CD4-positive, CD25-positive, alpha-beta regulatory T cell (primary cell): ENCODE measurements at places on chromosomes 5 and 9.
A peak's percentile ranks its signal among the peaks of the same experiment; 100 is the strongest.

GRCh38 chr9:115004545-115004944, 74.2 kb upstream of the TNFSF8 start:
- DNase-seq = no peak

DNA sequence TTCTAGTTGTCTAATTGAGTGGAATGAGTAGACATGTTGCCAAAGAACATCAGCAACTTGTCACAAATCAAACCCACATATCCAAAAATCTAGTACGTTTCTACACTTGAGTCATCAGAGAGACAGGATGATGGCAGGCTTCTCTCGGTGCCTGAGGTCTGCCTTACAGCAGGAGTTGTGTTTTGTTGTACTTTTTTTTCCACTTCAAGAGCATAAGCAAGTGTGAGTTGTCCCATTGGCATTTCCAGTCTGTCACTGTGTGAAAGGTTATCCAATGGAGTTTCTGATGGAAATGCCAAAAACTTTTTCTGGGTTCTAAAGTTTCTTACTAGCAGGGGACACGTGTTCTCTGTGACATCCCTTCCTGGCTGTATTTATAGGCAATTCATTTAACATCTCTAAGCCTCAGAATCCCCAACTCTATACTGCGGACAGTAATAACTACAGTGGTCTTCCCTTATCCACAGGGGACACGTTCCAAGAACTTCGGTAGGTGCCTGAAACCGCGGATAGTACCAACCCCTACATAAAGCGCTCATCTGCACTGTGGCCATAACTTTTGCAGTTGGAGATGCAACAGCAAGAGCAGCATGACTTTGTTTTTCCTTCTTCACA, 246.5 kb downstream of the SYK start:
- DNase-seq = no peak

DNA sequence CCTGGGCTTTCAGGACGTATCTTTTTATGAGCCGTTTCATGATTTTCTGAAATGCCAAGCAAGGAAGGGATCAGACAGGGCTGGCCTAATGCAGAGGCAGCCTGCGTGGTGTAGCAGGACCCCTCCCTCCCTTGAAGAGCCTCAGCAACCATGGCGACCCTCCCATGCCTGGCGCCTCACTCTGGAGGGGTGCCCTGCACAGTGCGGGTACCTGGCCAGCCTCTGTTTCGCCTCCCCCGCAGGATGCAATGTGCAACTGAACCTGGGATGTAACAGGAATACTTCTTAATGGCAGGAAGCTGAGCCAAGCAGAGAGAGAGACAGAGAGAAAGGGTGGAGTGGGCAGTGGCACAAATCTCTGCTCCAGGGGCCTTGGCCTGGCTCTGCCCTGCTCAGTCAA, 23.3 kb upstream of the SMIM32 start:
- DNase-seq = no peak

GRCh38 chr5:75568202-75568601, 43.1 kb upstream of the ANKDD1B start:
- DNase-seq = no peak

DNA sequence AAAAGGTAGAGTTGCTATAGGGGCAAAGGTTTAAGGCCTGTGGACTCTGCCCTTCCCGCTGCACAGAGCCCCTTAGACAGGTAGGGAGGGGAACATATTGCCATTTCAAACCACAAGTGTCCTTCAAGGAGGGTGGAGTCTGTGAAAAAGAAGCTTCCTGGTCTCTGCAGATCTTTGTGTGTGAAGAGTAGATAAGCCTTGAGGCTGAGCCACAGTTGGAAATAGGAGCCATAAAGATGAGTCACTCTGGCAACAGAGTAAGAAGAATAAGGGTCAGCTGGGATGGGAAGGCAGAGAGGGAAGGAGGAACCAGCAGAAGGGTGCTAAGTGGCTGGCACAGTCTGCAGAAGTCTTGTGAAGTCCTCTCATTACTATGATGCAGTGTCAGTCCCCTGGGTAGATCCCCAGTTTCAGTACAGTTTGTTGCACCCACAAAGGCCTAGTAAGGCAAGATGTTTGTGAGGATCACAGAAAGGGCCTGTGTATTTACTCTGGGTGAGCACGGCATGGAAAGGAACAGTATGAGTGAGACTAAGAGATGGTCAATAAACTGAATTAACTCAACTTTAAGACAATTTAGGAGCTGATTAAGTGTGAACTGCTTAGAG, 18.1 kb downstream of the GRXCR2 start:
- DNase-seq = no peak

DNA sequence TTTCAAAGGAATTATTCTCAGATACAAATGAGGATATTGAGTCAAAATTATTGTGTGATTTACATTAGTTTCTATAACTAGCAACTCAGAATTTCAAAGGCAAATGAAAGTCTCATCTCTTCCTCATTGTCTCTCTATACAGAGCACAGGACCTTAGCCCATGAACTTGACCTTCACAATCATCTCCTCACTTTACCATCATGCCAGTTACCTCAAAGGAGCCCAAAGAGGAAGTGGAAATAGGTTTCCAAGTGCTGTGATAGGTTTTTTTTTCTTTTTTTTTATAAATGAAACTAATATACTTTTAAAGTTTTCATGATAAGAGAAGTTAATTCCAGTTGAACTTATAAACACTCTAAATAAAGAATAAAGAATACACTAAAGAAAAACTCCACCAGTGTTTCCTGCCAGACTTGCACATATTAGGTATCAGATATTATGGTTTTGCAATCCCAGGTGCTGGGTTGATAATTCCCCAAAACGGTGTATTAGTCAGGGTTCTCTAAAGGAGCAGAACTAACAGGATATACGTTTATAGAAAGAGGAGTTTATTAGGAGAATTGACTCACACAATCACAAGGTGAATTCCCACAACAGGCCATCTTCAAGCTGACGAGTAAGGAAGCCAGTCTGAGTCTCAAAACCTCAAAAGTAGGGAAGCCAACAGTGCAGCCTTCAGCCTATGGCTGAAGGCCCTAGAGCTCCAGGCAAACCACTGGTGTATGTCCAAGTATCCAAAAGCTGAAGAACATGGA, 50.1 kb upstream of the ADAMTS16 start:
- DNase-seq = no peak

- peak; percentile 76 for DNase-seq
Measured at GRCh38 chr5:1111727-1112289, at the start of gene SLC12A7. Gene SLC12A7, minus strand, starts transcription at chr5:1112063. Its CDS starts 72 bp downstream, at chr5:1111991.

- no peak for DNase-seq
Measured at GRCh38 chr5:91885291-91886265, 502.5 kb upstream of the ARRDC3 start.

DNA sequence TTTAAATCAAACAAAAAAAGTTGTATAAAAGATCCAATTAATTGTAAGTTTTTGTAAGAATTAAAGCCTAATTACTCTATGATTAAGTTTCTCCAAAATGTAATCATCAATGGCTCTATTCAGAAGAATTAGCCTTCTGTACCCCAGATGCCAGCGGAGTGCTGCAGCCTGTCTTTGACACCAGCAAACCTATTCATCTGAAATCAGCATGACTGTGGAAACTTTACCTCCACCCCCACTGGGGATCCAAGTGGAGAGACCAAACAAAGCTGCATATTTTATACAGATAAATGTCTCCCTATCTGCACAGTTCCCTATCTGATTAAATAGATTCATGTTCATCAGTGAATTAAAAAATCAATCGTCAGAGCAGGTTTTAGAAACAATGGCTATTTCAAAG, 426.8 kb downstream of the KIAA0825 start:
- DNase-seq = no peak

GRCh38 chr5:110903966-110904365, 165.2 kb downstream of the SLC25A46 start:
- DNase-seq = no peak

DNA sequence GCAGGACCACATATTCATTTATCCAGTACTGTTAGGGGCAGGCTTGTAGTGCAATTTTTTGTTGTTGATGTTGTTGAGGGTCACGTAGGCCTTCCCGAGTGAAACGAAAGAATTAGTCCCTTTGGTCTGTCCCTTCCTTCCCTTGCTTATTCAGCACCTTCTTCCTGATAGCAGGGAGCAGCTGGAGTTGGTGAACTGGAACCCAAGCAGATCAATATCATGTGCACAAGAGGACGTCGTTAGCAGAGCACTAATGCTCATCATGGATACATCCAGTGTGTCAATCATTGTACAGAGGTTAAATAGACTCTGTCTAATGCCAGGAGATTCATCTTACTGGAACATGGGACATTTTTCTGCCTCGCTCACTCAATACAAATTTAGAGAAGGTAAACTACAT, 33.0 kb upstream of the MAP1B start:
- DNase-seq = no peak

GRCh38 chr5:126481243-126481642, 58.0 kb downstream of the GRAMD2B start:
- DNase-seq = no peak

GRCh38 chr5:149966946-149967345, 6.4 kb downstream of the SLC26A2 start:
- no peak for DNase-seq

DNA sequence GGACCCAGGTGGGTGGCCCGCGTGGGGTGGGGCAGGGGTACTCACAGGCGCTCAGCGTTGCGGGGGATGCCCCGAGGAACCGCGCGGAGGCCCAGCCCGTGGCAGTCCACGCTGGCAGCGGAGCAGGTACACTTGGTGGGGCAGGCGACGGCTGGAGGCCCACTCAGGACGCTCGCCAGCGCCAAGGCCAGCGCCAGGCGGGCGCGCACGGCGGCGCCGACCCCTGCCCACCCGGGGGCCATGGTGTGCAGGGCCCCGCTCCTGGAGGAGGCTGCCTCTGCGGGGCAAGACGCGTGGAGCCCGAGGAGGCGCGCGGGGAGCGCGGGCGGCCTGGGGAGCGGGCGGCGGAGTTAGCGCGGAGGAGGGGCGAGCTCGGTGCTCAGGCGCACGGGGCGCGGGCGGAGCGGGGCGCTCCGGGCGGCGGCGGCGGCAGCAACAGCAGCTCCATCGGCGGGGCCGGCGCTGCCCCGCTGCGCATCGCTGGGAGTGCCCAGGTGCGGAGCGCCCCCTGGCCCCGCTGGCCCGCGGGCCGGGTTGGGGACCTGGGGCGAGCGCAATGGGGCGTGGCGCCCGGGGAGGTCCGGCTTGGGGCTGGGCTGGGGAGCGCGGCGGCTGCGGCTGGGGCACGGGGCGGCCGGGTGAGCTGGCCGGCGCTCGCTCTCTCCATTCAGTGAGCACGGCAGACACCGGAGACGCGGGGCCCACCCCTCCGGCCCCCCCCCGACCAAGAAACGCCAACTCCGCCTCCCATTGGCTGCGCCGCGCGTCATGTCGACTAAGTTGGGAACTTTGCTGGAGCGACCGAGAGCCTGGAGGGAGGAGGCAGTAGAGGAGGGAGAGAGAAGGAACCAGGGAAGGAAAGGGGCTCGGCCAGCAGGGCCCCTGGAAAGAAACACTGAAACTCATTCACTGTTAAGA, at the start of gene SLIT3:
Gene SLIT3, minus strand, starts transcription at position 672 of the 918 bp plus-strand sequence. Its CDS starts 430 bp downstream, at position 242.
- DNase-seq = no peak

GRCh38 chr5:151098768-151099121, 17.9 kb upstream of the TNIP1 start:
- DNase-seq = no peak

DNA sequence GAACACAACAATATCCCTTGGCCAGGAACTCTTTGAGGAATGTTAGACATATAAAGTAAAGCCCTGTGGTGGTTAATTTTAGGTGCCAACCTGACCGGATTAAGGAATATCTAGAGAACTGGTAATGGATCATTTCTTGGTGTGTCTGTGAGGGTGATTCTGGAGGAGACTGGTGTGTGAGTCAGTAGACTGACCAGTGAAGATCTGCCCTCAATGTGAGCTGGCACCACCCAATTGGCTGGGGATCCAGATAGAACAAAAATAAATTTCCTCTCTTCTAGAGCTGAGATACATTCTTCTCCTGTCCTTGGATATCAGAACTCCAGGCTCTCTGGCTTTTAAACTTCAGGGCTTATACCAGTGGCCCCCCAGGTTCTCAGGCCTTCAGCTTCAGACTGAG, 56.2 kb upstream of the TNPO1 start:
- no peak for DNase-seq

GRCh38 chr5:106784846-106785245, 885.9 kb downstream of the EFNA5 start:
- no peak for DNase-seq

- DNase-seq = no peak
Measured at GRCh38 chr9:18250053-18250452, 223.9 kb upstream of the ADAMTSL1 start.
